ENCODE measurements at places on chromosomes 6 and 20. TPM values are rescaled to one million over a fixed set of nuclear protein-coding genes. Genes with fewer than 3 reads are reported as not detected.

The SLC17A1 gene
- not detected for polyA plus RNA-seq

The RAET1L gene
- polyA plus RNA-seq: not detected

The ADGRF5 gene
- 1.4 TPM for polyA plus RNA-seq

The ETV7 gene
- 3.6 TPM for polyA plus RNA-seq

The SSTR4 gene
- polyA plus RNA-seq: not detected

The F13A1 gene
- 37.0 TPM for polyA plus RNA-seq

- no peak for DNase-seq
- H3K27ac ChIP-seq: peak overlapping the region; percentile 74
- H3K27me3 ChIP-seq: no peaks in the 10 kb centered on the region
- H3K36me3 ChIP-seq: no peaks in the 10 kb centered on the region
- H3K4me3 ChIP-seq: no peak overlapping the region
- H3K4me1 ChIP-seq: peaks cover 54% of the 10 kb centered on the region
These were observed 65.4 kb upstream of the ZNFX1 start for GRCh38 chr20:49343246-49343645.

- H3K4me1 ChIP-seq: no peaks in the 10 kb centered on the region
- H3K27me3 ChIP-seq: no peaks in the 10 kb centered on the region
- no peak for DNase-seq
- H3K4me3 ChIP-seq: no peak overlapping the region
- no peak overlapping the region for H3K27ac ChIP-seq
These were observed 286.1 kb upstream of the GJE1 start for GRCh38 chr6:141846639-141847038.

- DNase-seq: no peak
- H3K27ac ChIP-seq: no peak overlapping the region
- no peaks in the 10 kb centered on the region for H3K36me3 ChIP-seq
- no peak overlapping the region for H3K4me3 ChIP-seq
These were observed 17.8 kb downstream of the ANKS1A start for GRCh38 chr6:34906826-34907225.

DNA sequence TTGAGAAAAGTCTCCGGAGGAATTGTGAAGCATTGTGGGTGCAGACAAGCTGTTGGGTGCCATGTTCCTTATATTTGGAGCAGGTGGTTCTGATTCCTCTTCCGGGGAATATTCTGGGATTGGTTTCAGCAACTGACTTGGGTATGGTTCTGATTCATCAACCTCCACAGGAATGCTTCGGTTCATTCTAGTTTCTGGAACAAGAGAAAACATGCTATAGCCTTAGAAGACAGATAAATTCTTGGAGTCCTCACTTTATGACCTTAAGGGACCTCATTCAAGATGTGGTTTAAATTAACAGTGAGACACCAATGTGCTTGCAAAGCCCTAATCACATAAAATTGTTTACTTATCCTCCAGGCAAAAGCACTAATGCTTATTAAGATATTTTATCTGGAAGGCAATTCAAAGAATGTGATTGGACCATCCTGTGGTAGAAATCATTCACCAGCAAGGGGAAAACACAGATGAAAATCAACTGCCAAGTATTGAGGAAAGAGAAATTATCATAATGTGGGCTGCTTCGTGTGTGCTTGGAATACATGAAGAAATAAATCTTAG is 13.7 kb downstream of the TRAF3IP2 start:
- DNase-seq: no peak
- peaks cover 57% of the 10 kb centered on the region for H3K4me1 ChIP-seq
- no peak overlapping the region for H3K4me3 ChIP-seq
- no peaks in the 10 kb centered on the region for H3K36me3 ChIP-seq
- H3K27ac ChIP-seq: peak overlapping the region; percentile 75
- H3K27me3 ChIP-seq: no peaks in the 10 kb centered on the region

GRCh38 chr20:51651921-51652549 is 109.5 kb upstream of the NFATC2 start:
- H3K27me3 ChIP-seq: no peaks in the 10 kb centered on the region
- DNase-seq: no peak
- H3K36me3 ChIP-seq: no peaks in the 10 kb centered on the region
- H3K4me1 ChIP-seq: no peaks in the 10 kb centered on the region
- H3K4me3 ChIP-seq: no peak overlapping the region
- H3K27ac ChIP-seq: no peak overlapping the region

DNA sequence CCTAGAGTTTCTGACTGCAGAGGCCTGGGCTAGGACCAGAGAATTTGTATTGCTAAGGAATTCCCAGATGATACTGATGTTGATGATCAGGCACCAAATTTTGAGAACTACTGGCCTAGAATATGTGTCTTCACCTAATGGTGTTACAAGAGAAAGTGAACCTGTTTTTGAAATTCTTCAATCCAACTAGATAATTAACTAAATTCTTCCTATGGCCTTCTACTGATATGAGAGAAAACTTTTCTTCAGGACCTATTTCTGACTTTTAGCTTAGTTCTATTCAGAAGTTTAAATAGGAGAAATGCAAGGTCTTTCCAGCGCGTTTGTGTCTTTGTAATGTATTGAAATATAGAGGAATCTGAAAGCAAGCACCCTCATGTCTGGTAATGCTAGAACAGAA is 7.3 kb downstream of the NKAIN2 start:
- H3K27me3 ChIP-seq: no peaks in the 10 kb centered on the region
- DNase-seq: no peak
- no peaks in the 10 kb centered on the region for H3K36me3 ChIP-seq
- H3K4me3 ChIP-seq: no peak overlapping the region
- H3K27ac ChIP-seq: no peak overlapping the region

GRCh38 chr6:57324538-57324937 is 7.1 kb downstream of the PRIM2 start:
- no peak overlapping the region for H3K27ac ChIP-seq
- no peak overlapping the region for H3K4me3 ChIP-seq
- no peaks in the 10 kb centered on the region for H3K4me1 ChIP-seq
- DNase-seq: no peak
- H3K27me3 ChIP-seq: no peaks in the 10 kb centered on the region

GRCh38 chr6:82741325-82741995 is 324.2 kb downstream of the UBE3D start:
- H3K27ac ChIP-seq: no peak overlapping the region
- no peak for DNase-seq
- no peaks in the 10 kb centered on the region for H3K4me1 ChIP-seq
- no peaks in the 10 kb centered on the region for H3K36me3 ChIP-seq

DNA sequence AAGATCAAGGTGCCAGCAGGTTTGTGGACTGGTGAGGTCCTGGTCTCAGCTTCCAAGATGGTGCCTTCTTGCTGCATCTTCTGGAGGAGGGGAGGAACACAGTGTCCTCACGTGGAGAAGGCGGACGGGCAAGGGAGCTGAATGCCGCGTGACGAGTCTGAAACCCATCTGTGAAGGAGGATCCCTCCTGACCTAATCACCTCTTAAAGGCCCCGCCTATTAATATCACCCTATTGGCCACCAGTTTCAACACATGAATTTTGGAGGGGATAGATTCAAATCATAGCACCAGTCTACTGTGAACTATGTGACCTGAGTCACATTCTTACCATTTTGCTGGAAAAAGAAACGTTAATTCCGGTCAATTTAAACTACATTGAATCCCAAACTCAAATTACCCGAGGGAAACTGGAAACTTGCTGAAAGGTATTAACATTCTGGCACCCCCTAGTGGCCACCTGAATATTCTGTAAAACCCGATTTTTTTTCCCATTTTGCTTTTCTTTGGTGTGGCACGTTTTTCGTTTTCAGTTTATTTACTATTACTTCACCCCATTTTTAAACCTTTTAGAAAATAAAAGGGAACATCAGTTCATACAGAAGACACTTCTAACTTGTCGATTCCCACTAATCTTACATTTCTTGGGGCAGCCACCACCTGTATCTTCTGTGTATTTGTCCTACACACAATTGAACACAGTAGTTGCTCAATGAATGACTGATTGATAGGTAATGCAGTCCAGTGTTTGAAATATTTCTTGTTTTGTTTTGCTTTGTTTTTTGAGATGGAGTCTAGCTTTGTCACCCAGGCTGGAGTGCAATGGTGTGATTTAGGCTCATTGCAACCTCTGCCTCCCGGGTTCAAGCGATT is 17.9 kb upstream of the CCDC170 start:
- DNase-seq: no peak
- no peaks in the 10 kb centered on the region for H3K36me3 ChIP-seq
- no peaks in the 10 kb centered on the region for H3K27me3 ChIP-seq
- no peak overlapping the region for H3K27ac ChIP-seq

GRCh38 chr6:130515306-130515705 is 149.5 kb downstream of the TMEM200A start:
- H3K4me3 ChIP-seq: no peak overlapping the region
- DNase-seq: no peak
- no peaks in the 10 kb centered on the region for H3K36me3 ChIP-seq
- no peaks in the 10 kb centered on the region for H3K4me1 ChIP-seq
- H3K27me3 ChIP-seq: no peaks in the 10 kb centered on the region

All from sigmoid colon (tissue), 7 donors.